ENCODE measurements at places on chromosomes 7 and 10.

DNA sequence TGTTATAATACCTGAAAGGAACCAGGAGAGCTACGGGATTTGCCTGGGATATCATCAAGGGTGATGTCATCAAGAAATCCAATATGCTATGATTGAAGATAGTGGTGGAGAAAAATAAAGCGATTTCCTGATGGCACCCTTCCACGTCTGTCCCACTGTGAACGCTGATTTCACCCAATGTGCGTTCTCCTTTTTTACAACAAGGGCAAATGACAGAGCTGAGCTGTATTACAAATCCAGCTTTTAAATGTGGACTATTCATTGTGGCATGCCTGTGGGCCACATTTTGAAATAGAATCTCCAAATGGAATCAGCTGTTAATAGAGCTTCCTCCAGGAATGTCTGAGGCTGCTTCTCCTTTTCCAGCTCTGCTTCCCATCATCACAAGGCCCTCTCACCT is 23.3 kb downstream of the SLC13A4 start:
- DNase-seq: no peak

DNA sequence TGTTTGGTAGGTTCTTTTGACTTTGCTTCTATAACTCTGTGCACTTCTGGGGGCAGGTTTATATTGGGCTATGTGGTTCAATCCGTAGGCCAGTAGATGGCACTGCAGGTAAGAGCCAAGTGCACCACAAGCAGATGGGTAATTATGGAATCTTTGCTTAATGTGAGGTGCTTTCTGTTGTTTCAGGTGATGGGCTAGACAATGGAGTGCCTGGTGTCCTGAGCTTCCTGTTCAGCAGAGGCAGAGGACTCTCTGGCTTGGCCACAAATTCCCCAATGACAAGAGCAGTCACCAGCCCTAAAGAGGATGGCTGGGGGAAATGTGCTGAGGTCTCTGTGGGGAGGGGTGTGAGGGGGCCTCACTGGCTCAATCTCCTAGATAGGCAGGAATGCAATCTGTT is 455.0 kb downstream of the CCSER2 start:
- no peak for DNase-seq

DNA sequence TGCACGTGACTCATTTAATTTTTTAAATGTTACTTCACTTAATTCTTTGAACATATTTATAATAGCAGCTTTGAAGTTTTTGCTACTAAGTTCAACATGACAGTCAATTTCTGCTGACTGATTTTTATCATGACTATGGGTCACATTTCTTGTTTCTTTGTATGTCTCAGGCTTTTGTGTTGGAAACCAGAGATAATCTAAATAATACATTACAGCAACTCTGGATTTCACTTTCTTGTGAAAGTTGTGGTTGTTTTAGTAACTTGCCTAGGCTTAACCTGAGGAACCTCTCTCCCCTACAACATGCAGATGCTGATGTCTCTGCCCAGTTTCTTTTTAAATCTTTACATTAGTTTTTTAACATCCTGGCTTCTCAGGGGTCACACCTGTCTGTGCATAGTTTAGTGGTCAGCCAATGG is 180.8 kb downstream of the CCDC71L start:
- DNase-seq: no peak

- DNase-seq: no peak
Observed at GRCh38 chr10:71908998-71909397, 55.2 kb upstream of the CHST3 start.

- no peak for DNase-seq
Observed at GRCh38 chr7:99404235-99404976, 4.0 kb downstream of the PDAP1 start.
